ENCODE measurements at places on chromosomes 2 and 18.

- DNase-seq: no peak
Observed at GRCh38 chr18:13456736-13457271, 238.2 kb downstream of the LDLRAD4 start.

GRCh38 chr2:30371028-30371689 is 75.9 kb upstream of the LCLAT1 start:
- no peak for DNase-seq

- DNase-seq: no peak
Observed at GRCh38 chr18:62989195-62989594, 273.9 kb downstream of the PHLPP1 start.

DNA sequence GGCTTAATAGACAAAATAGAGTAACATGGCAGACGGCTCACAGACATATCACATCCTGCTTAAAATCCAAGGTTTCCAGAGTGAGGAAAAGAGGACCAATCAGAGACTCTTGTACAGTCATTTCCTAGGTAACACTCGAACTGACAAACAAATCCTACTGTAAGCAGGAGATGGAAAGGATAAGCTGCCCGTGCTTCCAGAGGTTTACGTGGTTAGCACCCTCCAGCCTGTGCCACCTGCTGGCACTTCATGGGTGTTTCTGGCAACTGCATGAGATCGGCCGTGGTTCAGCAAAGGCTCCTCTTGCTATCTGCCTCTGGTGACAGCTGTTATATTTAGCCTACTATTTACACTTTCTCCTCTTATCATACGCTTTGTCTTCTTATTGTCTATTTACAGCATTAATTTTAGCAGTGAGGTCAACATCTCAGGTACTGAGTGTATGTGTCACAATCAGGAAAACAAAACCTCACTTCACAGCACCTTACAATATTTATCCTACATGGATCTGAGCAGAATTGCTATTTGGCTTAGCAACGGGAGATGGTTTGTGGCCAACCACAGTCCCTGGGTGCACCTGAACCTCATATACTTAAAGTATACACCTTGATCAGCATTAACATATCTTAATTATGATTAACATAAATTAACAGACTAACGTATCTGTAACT is 226.9 kb downstream of the TMEM163 start:
- DNase-seq: no peak

DNA sequence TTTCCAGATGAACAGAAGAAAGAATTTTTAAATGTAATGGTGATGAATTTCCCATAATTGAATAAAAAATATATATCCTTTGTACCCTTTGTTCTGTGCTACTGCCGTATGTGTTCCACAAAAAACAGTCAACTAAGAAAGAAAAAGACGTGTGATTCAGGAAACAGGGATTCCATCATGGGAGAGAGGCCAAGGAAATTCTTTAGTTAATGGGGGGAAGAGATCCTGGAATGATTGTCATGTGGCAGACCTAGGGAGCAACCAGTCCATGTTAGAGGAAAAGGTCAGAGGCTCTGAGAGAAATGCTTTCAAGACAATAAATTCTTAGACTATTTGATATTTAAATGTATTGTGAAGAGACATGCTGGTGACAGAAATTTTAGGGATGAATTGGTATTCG is 76.6 kb downstream of the CPO start:
- no peak for DNase-seq

DNA sequence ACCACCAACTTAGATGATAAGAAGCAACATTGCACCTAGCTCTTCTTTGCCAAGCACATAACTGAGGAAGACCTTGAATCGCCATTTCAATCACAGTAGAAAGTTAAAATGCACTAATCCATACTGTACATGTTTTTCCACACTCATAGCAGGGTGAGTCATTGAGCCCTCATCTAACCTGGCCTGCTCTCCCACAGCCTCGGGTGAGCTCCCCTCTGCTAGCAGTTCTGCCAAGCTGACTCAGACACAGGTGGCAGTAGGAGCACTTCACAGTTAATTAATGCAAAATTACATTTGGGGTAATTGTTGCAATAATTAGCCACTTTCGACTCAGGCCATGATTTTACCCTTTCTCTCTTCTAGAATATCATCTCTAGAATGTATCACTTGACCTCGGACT is 1632.8 kb upstream of the CELF4 start:
- DNase-seq: no peak

- no peak for DNase-seq
Observed at GRCh38 chr18:905307-905947, 756 bp downstream of the ADCYAP1 start.

GRCh38 chr2:177930916-177931315 is 141.7 kb downstream of the PDE11A start:
- DNase-seq: no peak

- DNase-seq: no peak
Observed at GRCh38 chr2:121613774-121614173, 35.5 kb downstream of the CLASP1 start.

DNA sequence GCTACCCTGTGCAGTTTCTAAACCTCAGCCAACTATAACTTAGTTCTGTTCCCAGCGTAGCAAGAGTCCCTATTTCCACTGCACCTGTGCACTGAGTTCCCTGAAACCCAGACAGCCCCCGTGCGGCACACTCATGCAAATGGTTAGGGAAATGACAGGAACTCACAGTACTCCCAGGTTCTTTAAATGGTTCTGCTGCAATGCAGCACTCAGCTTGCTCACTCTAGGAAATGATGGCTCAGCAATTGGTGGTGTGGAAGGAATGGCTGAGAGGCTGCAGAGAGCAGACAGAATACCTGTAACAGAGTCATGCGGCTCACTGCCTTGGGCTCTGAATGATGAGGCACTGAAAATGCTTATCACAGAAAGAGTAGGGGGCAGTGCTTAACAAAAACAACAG is 143.0 kb downstream of the RAD51AP2 start:
- DNase-seq: no peak

DNA sequence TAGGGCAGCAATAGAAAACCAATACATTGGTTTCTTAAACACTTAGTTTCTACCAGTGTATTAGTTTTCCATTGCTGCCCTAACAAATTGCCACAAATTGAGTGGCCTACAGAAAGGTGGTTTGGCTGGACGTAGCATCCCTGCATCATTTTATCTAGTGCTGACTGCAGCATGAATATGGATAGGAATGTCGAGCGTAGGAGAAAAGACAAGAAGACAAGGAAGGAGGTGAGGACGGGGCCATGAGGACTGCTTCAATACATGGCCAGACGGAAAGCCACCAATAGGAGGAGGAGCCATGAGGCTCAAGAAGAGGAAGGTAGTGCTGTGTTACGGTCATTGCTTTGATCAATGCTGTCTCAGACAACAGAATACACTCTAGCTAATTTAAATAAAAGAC is 154.5 kb upstream of the NDUFV2 start:
- no peak for DNase-seq

GRCh38 chr2:75539955-75540716 is 20.6 kb downstream of the EVA1A start:
- DNase-seq: no peak

DNA sequence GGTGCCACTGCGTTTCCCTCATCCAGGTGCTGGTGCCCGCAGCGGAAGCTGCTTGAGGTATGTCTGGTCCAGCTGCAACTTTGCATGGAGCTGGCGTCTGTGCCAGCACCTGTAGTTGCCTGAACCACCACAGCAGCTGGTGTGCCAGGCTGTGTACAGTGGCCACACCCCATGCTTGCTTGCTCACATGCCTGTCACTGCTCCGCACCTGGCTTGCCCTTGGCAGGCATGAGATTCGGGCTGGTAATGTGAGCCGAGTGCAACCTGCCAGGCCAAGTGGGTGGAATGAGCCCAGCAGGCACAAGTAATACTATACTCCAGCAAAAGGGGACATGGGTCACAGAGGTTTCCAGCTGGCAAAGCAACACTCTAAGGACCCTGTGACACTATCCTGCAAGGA is 1123.3 kb upstream of the ACVR2A start:
- DNase-seq: no peak

DNA sequence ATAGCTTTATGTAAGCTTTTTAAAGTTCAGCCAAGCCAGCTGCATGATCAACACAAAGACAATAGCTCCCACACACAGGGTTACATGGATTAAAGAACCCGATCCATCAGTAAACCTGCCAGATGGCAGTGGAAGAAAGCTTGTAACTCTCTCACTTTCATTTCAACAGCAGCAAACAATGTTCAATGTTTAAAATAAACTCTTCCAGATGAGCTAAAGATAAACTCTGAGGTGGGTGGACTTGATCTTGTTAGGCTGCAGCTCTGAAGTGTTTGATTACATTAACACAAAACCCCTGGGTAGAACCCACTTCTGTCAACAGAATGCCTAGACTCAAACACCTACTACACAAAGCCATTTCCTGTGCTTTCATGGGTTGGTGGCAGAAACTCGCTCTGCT is 13.9 kb downstream of the RDH14 start:
- DNase-seq: no peak

GRCh38 chr2:207458582-207458981 is 71.2 kb upstream of the CREB1 start:
- no peak for DNase-seq

DNA sequence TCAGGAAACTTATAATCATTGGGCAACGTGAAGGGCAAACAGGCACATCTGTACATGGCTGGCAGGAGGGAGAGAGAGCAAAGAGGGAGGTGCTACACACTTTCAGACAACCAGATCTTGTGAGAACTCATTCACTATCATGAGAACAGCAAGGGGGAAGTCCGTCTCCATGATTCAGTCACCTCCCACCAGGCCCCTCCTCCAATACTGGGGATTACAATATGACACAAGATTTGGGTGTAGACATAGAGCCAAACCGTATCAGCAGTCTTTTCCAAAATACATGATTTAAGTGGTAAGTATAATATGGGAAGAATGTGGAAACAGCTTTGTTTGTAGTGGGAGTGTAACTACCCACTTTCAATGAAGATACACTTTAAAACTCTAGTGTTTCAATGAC is 65.0 kb downstream of the EPB41L5 start:
- DNase-seq: no peak

DNA sequence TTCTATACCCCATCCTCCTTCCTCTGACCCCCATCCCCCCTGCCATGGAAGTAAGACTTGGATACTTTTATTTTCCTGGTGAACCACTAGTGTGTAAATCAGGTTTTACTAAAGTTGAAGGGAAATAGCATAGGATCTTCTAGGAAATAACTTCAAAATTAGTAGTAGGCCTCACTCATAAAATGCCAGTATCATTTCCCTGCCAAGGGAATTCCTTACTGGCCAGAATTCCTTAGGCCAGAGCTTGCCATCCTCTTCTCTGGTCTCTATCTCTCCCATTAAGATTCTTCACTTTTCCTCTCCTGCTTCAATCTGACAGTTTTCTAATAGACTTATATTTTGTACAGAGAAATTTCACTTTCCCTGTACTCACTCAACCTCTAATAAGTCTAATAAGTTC is 322.8 kb upstream of the TANK start:
- no peak for DNase-seq

- no peak for DNase-seq
Observed at GRCh38 chr2:197306696-197307040, 3.9 kb downstream of the ANKRD44 start.

- no peak for DNase-seq
Observed at GRCh38 chr18:48893061-48893607, 57.6 kb downstream of the SMAD7 start.

GRCh38 chr2:223762853-223763252 is 74.5 kb downstream of the AP1S3 start:
- DNase-seq: no peak

- DNase-seq: no peak
Observed at GRCh38 chr2:38129987-38130386, 54.0 kb upstream of the CYP1B1 start.

DNA sequence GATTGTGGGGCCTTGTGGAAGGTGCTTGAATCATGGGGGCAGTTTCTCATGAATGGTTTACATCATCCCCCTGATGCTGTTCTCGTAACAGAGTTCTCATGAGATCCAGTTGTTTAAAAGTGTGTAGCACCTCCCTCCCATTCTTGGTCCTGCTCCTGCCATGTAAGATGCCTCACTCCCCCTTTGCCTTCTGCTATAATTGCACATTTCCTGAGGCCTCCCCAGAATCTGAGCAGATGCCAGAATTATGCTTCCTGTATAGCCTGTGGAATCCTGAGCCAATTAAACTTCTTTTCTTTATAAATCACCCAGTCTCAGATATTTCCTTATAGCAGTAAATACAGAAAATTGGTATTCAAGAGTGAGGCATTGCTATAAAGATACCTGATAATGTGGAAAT is 15.6 kb upstream of the WDR75 start:
- DNase-seq: no peak

DNA sequence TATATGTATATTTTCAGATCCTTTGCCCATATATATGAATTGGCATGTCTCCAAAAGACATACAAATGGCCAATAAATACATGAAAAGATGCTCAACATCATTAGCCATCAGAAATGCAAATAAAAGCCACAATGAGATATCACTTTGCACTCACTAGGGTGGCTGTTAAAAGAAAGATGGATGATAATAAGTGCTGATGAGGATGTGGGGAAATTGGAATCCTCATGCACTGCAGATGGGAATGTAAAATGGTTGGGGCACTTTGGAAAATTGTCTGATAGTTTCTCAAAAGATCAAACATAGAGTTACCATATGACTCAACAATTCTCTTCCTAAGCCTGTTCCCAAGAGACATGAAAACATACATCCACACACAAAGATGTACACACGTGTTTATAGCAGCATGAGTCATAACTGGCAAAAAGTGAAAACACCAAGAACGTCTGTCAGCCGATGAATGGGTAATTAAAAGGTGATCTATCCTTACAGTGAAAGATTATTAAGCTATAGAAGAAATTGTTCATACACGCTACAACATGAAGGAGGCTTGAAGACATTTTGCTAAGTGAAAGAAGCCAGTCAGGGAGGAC is 19.7 kb downstream of the NGEF start:
- DNase-seq: no peak

- no peak for DNase-seq
Observed at GRCh38 chr2:38191516-38191915, 115.6 kb upstream of the CYP1B1 start.

DNA sequence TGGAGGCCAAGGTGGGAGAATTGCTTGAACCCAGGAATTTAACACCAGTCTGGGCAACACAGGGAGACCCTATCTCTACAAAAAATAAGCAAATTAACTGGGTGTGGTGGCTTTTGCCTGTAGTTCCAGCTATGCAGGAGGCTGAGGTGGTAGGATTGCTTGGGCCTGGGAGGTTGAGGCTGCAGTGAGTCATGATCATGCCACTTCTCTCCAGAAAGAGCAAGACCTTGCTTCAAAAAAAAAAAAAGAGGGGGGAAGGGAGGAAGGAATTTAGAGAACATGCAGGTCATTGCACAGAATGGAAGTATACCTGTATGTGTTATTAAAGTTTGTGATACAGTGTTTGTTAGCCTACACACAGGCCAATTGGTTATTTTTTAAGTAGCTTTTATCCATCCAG is 25.8 kb downstream of the PKP4 start:
- no peak for DNase-seq

- DNase-seq: no peak
Observed at GRCh38 chr18:21391074-21391673, 149.1 kb downstream of the GREB1L start.

DNA sequence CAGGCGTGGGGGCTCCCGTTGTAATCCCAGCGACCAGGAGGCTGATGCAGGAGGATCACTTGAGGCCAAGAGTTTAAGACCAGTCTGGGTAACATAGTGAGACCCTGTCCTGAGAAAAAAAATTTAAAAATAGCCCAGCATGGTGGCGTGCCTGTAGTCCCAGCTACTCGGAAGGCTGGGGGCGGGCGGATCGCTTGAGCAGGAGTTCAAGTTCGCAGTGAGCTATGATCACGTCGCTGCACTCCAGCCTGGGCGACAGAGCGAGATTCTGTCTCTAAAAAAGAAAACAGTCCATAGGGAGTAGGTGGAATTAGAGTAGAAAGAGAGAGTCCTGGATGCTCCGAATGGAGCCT is 325 bp upstream of the TTLL4 start:
- DNase-seq: no peak
